ENCODE measurements at places on chromosomes 6 and 20.

DNA sequence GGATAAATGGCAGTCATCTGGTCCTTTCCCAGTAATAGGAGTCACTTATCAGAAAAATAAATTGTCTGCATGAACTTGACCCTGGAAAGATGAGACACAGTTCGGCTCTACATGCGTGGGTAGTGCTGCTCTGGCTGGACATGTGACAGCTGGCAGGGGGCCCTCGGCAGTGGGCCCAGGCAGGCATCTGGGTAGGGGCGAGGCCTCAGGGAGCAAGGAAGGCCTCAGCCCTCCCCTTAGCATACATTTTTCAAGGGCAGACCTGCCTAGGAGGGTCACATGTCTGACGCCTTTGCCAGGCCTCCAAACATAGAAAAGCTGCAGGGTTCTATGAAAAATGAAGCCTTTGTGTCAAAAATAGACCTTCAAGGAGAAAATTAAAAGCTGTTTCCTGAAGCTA, 12.8 kb upstream of the ILRUN start:
- DNase-seq: no peak

GRCh38 chr6:63352069-63352543, 32.3 kb upstream of the LGSN start:
- DNase-seq: peak; percentile 2

DNA sequence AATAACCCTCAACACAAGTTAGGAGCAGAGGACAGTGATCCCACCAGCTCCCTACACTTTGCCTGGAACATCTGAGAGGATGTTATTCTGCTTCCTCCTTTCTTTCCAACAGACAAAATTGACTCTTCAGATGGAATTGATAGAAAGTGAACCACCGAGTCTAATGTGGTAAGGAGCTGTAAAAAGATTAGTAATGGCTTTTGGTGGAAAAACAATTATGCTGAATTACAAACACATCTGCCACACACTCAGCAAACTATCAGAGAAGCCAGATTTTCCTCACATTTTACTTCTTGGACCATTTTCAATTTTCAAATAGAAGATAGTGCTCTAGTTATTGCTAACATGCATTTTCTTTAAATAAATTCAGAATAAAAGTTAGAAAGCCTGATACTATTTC, 171.8 kb upstream of the COL21A1 start:
- no peak for DNase-seq

DNA sequence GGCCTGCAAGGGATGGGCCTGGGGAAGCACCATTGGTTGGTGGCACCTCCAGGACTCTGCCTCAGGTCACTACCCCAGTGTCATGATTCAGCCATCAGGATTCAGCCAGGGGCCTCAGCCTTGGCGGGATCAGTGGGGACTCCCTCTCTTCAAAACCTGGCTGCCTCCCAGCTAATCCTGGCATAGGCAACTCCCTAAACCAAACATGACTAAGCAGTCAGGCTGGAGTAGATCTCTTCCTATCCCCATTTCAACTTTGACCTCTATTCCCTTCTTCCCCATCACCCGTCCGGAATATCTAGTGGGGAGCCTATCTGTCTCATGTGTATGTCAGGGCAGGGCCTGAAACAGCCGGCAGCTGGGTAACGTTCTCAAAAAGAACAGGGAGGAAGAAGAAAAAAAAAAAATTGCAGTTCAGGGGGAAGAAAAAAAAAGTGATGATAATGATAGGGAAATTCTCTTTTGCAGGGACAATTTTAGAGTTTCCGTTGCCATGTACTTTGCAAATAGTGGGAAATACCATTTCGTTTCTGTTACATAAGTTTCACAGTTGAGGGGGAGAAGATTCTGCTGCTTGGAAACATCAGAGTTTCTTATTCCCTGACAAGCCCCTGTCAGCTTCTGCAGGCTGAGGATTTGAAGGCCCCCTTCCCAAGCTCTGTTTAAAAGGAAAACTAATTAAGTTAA, 4.1 kb upstream of the PREX1 start:
- no peak for DNase-seq

GRCh38 chr6:31652925-31653724, 664 bp upstream of the BAG6 start:
- DNase-seq: no peak

DNA sequence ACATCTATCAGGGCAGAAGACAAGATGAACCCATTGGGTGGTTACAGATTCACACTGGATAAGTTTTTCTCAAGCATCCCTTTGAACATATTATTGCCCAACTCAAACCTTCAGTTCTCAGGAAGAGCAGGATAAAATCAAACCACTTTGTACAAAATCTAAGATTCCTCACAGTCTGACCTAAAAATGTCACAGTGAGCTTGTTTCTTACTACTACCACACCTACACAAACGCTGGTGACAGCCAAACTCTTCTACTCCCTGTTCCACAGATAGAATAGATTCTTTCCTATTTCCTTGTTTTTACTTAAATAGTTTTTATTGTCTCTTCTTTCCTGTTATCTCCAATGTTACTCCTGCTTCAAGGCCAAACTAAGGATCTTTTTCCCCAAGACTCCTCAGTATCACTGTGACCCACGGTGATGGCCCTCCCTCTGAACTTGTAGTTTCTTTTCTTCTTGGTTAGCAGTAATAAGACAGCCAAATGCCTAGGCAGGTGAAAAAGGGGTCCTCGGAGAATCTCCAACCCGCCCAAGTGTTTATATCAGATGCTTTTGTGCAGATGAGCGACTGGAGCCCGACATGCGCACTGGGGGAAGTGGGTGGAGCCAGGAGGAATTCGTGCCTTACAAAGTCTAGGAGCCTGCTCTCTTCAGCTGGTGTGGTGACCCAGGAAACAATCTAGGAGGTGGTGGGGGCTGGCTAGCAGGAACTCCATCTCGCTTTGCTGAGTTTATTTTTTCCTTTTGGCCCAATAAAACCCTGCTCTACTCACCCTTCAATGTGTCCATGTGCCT, 53.4 kb downstream of the SEL1L2 start:
- no peak for DNase-seq

- no peak for DNase-seq
Measured at GRCh38 chr20:35791821-35792220, 20.0 kb downstream of the PHF20 start.

- no peak for DNase-seq
Measured at GRCh38 chr6:153634416-153634815, 404.6 kb upstream of the OPRM1 start.

- DNase-seq: no peak
Measured at GRCh38 chr20:35135867-35136586, 11.1 kb downstream of the EDEM2 start.

DNA sequence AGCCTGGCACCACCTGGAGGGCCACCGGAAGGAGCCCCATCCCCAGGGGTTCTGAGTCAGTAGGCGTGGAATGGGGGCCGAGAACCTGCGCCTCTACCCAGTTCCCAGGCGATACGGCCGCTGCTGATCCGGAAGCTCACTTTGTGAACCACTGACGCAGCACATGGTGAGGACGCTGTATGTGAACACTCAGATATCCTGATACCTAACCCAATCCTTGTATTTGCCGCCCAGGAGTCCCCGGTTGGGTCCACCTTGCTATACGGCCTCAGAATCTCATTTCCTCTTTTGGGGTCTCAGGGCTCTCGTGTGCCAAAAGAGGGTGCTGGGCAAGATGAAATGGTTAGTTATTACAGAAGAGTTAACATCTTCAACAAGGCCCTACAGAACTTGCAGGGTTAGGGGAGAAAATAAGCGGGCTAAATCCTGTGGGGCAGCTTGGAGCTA, 604 bp upstream of the RAB5IF start:
- peak; percentile 69 for DNase-seq

GRCh38 chr20:35710884-35711587, 11.8 kb downstream of the ROMO1 start:
- DNase-seq: no peak

All from CD4-positive, alpha-beta T cell treated with Interleukin-10 for 1 hour (primary cell).